ENCODE measurements at places on chromosomes 12 and 14.
A peak's percentile ranks its signal among the peaks of the same experiment; 100 is the strongest.

GRCh38 chr12:205026-205425 lies 8.9 kb downstream of the SLC6A12 start:
- DNase-seq: no peak

- DNase-seq: no peak
Observed at GRCh38 chr12:10732066-10732465, 8.9 kb upstream of the YBX3 start.

GRCh38 chr12:124466216-124467128 lies 100.9 kb downstream of the NCOR2 start:
- DNase-seq: no peak

GRCh38 chr12:10965476-10965875 lies 21.2 kb downstream of the TAS2R50 start:
- DNase-seq: no peak

GRCh38 chr12:57237932-57238853 lies 8.7 kb downstream of the SHMT2 start:
- peak; percentile 23 for DNase-seq

DNA sequence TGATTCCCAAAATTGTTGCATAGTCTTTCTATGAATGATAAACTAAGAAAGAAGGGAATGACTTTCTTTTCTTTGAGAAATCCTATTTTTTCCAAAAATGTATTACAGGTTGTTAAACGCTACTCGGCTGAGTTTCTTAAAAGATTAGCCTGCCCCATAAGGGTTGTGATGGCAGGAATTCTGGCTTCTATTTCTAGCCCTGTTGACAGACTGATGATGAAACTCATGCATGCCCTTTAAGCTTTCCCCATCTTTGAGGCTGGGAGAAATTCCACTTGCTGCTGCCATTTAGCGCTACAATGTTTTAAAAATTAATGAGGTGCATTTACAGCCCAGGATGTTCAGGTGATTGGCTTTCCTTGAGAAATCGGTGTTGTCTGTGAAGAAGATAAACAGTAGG lies 33.2 kb upstream of the RASSF3 start:
- no peak for DNase-seq

- no peak for DNase-seq
Observed at GRCh38 chr14:74064426-74064825, 19.8 kb downstream of the ALDH6A1 start.

- no peak for DNase-seq
Observed at GRCh38 chr12:62263966-62264365, 3.8 kb downstream of the USP15 start.

DNA sequence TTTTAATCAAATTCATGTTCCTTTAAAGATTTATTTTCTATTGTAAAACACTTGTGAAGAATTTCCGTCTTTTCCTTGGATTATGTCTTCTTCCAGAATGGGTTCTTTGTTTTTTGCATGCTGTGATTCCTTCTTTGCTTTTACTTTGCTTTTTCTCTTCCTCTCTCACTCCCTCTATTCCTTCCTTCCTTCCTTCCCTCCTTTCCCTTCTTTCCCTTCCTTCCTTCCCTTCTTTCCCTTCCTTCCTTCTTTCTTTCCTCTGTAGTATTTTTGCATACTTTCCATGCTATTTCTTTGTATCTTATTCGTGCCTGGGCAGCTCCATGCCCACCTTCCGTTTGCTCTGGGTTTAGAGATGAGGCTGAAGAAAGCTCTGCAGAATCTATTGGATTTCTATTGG lies 21.6 kb upstream of the FGF23 start:
- DNase-seq: no peak

DNA sequence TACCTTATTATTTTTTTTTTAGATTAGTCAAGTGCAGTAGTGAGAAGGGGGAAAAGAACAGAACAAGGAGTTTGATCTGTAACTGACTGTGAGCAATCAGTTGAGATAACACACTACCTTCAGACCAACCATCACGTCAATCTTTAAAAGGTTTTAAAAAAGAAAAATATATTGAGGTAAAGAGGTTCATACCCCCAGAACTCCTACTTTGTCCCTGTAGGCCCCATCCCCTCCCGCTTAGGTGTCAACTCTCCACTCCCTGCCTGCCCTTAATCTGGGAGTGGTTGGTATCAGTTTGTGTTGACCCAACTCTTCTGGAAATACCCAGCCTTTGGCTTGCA lies 16.2 kb downstream of the MMP14 start:
- no peak for DNase-seq

- no peak for DNase-seq
Observed at GRCh38 chr12:123937707-123938591, 34.7 kb downstream of the CCDC92 start.

DNA sequence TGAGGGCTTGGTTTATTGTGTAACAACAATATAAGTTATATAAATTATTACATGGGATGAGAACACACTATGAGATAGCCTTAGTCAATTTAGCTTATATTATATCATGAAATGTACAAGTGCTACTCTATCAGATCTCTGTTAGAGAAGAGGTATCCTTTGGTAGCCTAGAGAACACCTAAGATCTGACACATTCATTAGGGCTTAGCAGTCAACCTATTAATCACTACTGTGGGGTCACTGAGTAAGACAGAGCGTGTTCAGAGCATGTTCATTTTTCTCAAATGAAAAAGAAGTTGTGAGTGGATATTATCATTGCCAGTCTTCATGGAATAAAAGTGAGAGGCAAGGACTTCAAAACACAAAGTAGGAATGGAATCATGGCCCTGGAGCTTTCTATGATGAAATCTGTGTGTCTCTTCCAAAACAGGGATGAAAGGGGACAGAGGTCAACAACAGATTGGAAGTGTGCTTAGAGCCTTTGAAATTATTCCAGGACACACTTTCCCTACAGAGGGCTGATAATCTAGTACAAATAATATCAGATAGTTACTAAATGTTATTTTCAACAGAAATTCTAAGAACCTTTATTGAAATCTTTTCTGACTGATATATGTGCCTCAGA lies 114.3 kb downstream of the SLC16A7 start:
- DNase-seq: no peak

GRCh38 chr14:75126121-75126544 lies 715 bp downstream of the NEK9 start:
- DNase-seq: no peak

DNA sequence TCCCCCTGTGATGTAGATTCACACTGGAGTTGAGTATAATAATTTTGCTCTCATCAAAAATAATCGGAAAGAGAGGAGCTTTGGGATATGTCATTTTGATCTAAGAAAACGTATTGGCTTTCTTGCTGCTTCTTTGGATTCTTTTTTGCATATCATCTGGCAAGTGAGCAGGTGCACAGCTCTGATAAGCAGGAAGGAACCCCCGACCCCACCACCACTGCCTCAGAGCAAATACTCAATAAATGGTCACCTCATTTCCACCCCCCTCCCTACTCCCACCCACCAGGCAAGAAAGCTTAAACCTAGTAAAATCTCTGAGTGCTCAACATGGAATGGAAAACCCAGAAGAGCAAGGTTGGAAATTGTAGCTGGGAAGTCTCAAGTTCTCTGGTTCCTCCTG lies 49.4 kb downstream of the IFNG-AS1 start:
- no peak for DNase-seq

- no peak for DNase-seq
Observed at GRCh38 chr12:52189376-52190174, 2.2 kb downstream of the KRT80 start.

- no peak for DNase-seq
Observed at GRCh38 chr12:15924956-15925355, 13.8 kb downstream of the DERA start.

DNA sequence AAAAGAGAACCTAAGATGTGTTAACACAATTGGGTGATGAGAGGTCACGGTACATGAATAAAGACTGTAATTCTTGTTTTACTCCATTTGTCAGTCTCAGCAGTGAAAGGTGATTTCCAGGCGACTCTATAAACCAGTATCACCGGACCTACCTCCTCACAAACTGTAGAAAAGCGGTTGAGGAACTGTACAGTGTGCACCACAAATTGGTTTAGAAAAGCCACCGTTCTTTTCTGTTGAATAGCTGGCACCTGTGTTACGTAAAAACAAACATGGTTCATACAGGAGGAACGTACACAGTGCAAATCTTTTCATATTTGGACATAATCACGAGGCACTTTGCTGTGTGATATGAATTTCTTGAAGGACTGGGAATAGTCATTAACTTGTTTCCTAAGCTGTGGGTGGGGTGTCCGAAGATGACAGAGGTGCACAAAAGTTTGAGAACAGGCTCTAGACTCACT lies 663 bp downstream of the WASHC3 start:
- DNase-seq: no peak

DNA sequence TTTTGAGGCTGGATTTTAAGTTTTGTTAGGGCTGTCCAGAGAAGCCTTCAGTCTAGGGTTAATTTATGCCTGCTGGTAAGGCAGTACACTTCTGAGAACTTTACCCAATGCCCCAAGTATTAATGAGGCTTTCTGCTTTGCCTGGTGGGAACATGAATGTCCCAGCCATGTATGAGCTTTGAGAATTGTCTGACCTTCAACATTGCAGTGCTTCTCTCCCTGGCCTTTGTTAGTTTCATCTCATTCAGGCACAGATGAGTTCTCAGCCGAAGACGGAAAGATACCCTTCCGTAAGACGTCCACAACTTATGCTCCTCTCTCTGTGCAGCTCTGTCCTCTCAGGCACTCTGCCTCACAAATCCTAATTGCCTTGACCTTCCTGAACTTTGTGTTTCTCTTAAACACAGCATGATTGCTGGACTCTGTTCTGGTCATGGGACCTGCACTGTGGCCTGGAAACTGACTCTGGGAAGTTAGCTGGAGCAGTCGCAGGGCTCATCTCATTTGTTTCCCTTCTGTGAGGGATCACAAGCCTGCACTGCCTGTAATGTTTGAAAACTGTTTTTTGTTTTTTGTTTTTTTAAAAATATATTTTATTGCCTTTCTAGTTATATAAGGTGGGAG lies 15.7 kb downstream of the CHPT1 start:
- no peak for DNase-seq

DNA sequence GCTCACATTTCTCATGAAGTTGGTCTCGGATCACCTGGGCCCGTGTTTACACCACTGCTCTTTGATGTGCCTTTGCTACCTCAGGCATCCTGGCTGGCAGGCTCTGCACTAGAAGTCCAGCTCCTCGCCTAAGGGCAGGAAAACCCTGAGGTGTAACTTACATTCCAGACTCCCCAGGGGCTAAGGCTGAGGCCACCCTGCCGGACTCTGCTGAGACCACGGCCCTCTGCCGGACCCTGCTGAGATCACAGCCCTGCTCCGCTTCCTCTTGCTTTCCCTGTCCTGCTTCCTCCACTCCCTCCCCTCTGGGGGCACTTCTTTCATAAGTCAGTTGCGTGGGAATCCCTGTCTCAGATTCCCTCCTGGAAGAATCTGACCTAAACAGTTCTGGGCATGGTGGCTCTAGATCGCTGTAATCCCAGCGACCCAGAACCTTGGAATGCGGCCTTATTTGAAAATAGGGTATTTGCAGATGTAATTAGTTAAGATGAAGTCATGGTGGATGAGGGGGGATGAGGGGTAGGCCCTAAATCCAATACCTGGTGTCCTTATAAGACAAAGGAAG lies 17.2 kb downstream of the RILPL1 start:
- DNase-seq: no peak

DNA sequence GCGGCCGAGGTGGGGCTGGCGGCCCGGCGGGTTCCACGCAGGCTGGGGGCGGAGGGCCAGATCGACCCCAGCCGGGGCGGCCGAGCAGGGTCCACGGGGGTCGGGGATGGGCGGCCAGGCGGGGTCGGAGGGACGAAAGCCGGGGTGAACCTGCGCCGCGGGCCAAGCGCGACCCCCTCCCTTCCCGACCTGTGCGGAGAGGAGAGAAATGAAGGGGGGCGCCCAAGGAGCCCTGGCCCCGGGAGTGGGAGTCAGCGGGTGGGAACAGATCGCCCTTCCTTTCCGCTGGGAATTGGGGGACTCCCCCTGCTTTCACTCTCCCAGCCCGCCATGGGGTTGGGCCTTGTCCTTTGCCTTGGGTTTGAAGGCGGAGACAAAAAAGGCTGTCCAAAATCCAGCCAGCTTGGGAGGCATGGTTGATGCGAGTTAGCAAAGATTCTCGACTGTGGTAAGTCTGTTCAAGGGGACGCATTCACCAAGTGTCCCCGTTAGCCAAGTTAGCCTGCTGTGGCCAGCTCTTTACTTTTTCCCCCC lies 559 bp upstream of the CKAP4 start:
- no peak for DNase-seq

- DNase-seq: no peak
Observed at GRCh38 chr12:5977556-5977955, 32.5 kb upstream of the ANO2 start.

- DNase-seq: no peak
Observed at GRCh38 chr12:132503618-132504204, 13.8 kb downstream of the FBRSL1 start.

DNA sequence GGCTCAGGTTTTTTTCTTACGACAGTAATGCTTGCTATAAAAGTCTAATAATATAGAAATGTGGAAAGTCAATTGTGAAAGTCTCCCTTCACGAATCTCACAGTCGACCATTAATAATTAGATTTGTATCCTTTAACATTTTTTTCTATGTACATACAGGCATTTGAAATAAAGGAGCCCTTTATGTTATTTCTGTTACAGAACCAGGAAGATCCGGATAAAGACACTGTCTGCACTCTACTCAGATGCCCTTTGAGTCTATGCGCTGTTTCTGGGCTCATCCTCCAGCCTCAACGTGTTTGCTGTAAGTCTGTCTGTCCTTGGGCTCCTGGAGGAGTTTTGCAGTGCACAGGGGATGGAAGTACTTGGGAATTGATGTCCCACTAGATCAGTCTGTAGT lies 212.2 kb upstream of the ATP2B1 start:
- DNase-seq: no peak

DNA sequence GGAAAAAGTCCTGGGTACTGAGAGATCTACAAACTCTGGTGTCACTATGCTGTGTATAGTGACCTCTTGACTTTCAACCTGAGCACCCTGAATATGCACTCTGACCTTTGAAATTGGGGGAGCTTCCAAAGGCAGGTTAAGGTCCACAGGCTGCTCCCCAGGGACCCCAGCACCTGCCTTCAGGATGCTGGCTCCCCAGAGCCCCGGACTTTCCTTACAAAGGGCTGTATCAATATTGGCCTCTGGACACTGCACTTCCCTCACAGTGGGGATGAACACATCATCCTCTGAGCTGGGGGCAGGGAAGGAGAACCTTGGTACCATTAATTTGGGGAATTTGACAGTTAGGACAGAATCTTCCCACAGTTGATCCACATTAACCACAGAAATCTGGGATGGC lies 14.3 kb downstream of the PLD4 start:
- DNase-seq: no peak

DNA sequence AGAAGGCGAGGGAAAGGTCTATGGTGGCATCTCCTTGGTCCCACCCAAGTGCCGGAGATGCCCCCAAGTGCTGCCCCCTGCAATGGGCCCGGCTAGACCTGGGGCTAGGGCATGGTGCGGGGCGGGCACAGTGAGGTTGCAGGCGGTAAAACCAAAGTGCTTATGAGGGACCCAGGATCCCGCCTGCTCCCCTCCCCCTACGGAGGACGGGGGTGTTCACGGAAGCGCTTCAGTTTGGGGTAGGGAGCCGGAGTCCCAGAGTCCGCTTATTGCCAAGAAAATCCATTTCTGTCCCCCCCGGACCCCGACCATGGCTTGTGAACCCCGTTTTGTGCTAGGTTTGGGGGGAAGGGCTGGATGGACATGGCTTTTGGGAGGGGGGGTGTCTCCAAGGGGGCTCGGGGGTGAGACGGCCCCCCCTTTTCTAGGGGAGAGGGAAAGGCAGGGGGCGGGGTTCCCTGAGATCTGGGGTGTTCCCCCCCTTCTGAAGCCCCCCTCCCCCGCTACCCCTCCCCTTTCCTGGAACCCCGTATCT lies 5.4 kb upstream of the GPR84 start:
- no peak for DNase-seq

GRCh38 chr12:67426067-67426466 lies 156.9 kb downstream of the CAND1 start:
- DNase-seq: peak; percentile 97

- DNase-seq: no peak
Observed at GRCh38 chr14:24382064-24382371, 14.0 kb downstream of the NFATC4 start.
